Osteocyte (in vitro differentiated cells): ENCODE measurements at places on chromosomes 5 and 9. TPM values are rescaled to one million over a fixed set of nuclear protein-coding genes. Genes with fewer than 3 reads are reported as not detected.

DNA sequence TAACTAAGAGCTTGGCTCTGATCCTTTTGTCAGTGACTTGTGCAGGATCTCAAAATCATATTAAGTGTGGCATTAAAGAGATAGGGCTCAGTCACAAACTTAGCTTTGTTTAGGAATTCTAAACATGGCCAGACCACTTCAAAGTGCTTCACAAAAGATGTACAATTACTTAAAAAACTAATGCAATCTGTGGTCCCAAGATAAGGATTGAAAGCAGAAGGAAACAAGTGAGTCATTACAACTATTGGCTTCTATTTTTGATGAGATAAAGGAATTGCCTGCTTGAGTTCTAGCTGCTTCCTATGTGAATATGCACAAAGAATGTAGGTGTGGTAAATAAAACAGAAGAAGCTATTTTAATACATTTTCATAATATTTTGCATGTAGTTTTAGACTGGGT lies 44.9 kb upstream of the SLC12A2 start:
- H3K4me3 ChIP-seq = no peak overlapping the region
- peaks cover 10% of the 10 kb centered on the region for H3K36me3 ChIP-seq
- H3K27me3 ChIP-seq = no peaks in the 10 kb centered on the region
- no peak for DNase-seq

- no peak overlapping the region for H3K4me3 ChIP-seq
- no peaks in the 10 kb centered on the region for H3K36me3 ChIP-seq
- no peak for DNase-seq
- H3K27ac ChIP-seq = no peak overlapping the region
- peaks cover 2% of the 10 kb centered on the region for H3K27me3 ChIP-seq
Observed at GRCh38 chr9:104027295-104027694, 66.8 kb upstream of the SMC2 start.

DNA sequence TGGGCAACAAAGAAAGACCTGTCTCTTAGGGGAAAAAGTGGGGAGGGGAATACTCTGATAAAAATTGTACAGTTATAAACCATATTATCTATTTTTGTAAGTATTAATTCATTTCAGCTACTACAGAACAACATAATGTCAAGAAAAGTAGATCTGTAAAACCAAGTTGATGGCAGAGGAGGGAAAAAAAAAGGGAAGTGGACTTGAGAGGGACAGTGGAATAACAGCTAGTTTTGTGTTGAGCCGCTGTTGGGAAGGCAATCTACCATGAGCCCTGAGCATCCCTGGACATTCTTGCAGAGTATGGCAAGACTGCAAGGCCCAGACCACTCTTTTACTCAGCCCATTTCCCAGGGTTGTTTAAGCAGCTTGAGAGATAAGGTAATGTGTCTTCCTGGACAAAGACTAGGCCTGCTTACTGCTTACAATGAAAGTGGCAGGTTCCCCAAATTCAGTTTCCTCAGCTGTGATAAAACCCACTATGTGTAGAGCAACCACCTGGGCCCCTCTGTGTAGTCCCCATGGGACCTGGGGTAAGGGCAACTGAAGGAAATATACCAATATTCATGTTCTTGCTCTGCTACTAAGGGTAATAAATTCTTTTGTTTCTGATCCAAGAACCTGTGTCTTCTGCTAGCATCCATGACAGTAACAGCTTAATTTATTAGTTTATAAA lies 25.0 kb downstream of the CEP120 start:
- no peaks in the 10 kb centered on the region for H3K27me3 ChIP-seq
- peaks cover 38% of the 10 kb centered on the region for H3K36me3 ChIP-seq
- no peak overlapping the region for H3K27ac ChIP-seq
- H3K4me1 ChIP-seq = no peaks in the 10 kb centered on the region

- DNase-seq = peak; percentile 81
- H3K36me3 ChIP-seq = no peaks in the 10 kb centered on the region
- no peak within 1 kb of the TSS for H3K27ac ChIP-seq
- peaks cover 8% of the 10 kb centered on the region for H3K4me1 ChIP-seq
Observed at GRCh38 chr5:41510176-41510831, at the start of gene PLCXD3. TSS of gene PLCXD3 (minus strand) at chr5:41510601. CDS start at chr5:41510526, 75 bp downstream.

- H3K4me3 ChIP-seq = no peak overlapping the region
- peaks cover 59% of the 10 kb centered on the region for H3K27me3 ChIP-seq
- H3K4me1 ChIP-seq = no peaks in the 10 kb centered on the region
- no peak overlapping the region for H3K27ac ChIP-seq
- H3K36me3 ChIP-seq = no peaks in the 10 kb centered on the region
- no peak for DNase-seq
Observed at GRCh38 chr9:98833090-98833956, 25.9 kb downstream of the GALNT12 start.

GRCh38 chr5:4023091-4023752 lies 427.6 kb downstream of the IRX1 start:
- no peak for DNase-seq
- H3K27me3 ChIP-seq = no peaks in the 10 kb centered on the region
- H3K4me3 ChIP-seq = no peak overlapping the region
- H3K4me1 ChIP-seq = no peaks in the 10 kb centered on the region

- H3K27ac ChIP-seq = no peak overlapping the region
- no peaks in the 10 kb centered on the region for H3K36me3 ChIP-seq
- H3K4me1 ChIP-seq = no peaks in the 10 kb centered on the region
Observed at GRCh38 chr5:76145945-76146344, 62.8 kb downstream of the SV2C start.

GRCh38 chr5:32090755-32091128 lies 83.4 kb downstream of the GOLPH3 start:
- H3K36me3 ChIP-seq = peaks cover 3% of the 10 kb centered on the region
- no peak for DNase-seq
- no peak overlapping the region for H3K4me3 ChIP-seq

- no peaks in the 10 kb centered on the region for H3K4me1 ChIP-seq
- H3K36me3 ChIP-seq = no peaks in the 10 kb centered on the region
- no peak for DNase-seq
- peaks cover 74% of the 10 kb centered on the region for H3K27me3 ChIP-seq
- no peak overlapping the region for H3K27ac ChIP-seq
Observed at GRCh38 chr5:133412661-133413060, 199.7 kb downstream of the FSTL4 start.

GRCh38 chr5:33299621-33300208 lies 141.1 kb upstream of the TARS1 start:
- H3K4me3 ChIP-seq = peak overlapping the region; percentile 5
- no peaks in the 10 kb centered on the region for H3K27me3 ChIP-seq
- H3K4me1 ChIP-seq = peaks cover 23% of the 10 kb centered on the region
- peak overlapping the region; percentile 72 for H3K27ac ChIP-seq
- no peak for DNase-seq

- H3K27ac ChIP-seq = no peak overlapping the region
- H3K4me3 ChIP-seq = no peak overlapping the region
- no peaks in the 10 kb centered on the region for H3K27me3 ChIP-seq
- H3K4me1 ChIP-seq = peaks cover 30% of the 10 kb centered on the region
- peaks cover 2% of the 10 kb centered on the region for H3K36me3 ChIP-seq
Observed at GRCh38 chr9:27126670-27127069, 17.6 kb downstream of the TEK start.

- no peak for DNase-seq
- H3K4me1 ChIP-seq = peaks cover 30% of the 10 kb centered on the region
- H3K36me3 ChIP-seq = no peaks in the 10 kb centered on the region
- H3K4me3 ChIP-seq = no peak overlapping the region
- no peaks in the 10 kb centered on the region for H3K27me3 ChIP-seq
Observed at GRCh38 chr9:136341769-136342168, 14.4 kb downstream of the GPSM1 start.

DNA sequence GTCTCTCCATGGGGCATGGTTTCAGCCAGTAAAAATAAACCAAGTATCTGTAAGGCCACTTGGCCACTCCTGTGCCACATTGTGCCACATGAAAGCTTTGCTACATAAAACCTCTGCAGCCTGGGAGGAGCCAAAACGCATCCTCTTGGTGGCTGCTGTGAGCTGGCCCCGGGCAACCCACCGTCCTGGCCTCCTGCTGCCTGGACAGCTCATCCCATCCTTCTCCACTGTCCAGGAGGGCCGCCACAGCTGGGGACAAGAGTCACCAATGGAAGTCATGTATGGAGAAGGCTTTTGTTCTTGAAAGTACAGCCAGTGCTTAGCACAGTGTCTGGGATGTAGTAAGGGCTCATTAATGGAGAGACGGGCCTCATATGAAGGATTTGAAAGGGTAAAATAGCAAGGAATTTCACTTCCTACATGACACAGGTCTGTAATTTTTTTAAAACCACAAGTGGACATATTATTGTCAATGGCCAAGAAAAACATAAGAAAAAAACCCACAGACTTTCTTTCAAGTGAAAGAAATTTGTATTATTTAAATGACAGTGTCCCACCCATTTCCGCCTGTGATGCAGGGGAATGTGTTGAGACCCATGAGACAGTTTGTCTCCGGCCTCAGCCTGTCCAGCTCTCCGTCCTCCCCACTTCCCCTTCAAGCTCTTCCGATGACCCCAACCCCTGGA lies 6.6 kb downstream of the PTGES start:
- H3K4me3 ChIP-seq = no peak overlapping the region
- peak overlapping the region; percentile 60 for H3K27ac ChIP-seq
- H3K27me3 ChIP-seq = no peaks in the 10 kb centered on the region
- DNase-seq = no peak
- H3K36me3 ChIP-seq = no peaks in the 10 kb centered on the region
- H3K4me1 ChIP-seq = peaks cover 28% of the 10 kb centered on the region

DNA sequence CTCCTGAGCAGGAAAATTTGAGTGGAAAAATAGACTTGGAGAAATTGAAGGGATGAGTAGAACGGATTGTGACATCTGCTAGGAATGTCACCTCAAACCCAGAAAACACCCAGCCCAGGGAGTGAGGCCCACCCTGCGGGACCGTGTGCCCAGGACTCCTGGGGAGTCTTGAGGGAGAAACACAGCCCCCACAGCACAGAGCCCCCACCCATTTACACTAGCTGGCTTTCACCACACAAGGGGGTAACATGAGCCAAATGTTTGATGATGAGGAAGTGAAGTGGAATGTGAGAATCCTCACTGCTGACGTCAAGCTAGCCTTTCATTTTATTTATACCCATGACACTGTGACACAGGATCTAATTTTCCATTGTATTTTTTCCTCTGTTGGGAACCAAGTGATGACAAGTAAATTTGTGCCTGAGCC lies 42.8 kb upstream of the PDE8B start:
- no peaks in the 10 kb centered on the region for H3K27me3 ChIP-seq
- H3K4me3 ChIP-seq = peak overlapping the region; percentile 14
- H3K36me3 ChIP-seq = peaks cover 3% of the 10 kb centered on the region
- peak overlapping the region; percentile 89 for H3K27ac ChIP-seq
- H3K4me1 ChIP-seq = peaks cover 43% of the 10 kb centered on the region

DNA sequence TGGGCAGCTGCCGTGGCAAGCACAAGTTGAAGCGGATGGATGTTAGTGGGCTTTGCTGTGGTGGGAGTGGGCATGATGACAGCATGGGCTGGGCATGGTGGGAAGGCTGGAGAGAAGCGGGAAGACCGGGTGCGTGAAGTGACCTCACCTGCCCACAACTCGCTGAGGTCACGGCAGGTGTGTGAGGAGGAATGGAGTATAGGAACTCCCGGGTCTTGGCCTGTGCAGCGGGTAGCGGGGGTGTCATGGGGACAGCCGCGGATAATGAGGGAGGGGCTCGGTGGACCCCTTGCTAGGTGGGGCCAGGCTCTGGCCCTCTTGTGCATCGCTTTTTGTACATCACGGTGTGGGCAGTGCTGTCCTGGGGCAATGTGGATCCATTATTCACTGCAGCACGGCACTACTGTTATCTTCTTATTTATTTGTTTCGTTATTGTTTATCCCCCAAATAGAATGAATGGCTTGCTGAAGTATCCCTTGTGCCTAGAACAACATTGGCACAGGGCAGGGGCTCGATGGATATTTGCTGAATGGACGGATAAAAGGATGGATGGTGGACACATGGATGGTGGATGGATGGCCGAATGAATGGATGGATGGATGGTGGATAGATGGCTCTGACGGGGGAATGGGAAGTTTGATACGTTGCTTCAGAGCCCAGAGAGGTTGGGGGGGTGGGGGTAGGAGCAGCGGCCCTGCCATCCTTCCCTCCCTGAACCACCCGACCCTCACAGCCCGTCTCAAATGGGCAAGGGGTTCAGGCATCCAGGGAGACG lies 14.6 kb downstream of the PROP1 start:
- H3K4me1 ChIP-seq = no peaks in the 10 kb centered on the region
- no peak overlapping the region for H3K27ac ChIP-seq
- no peaks in the 10 kb centered on the region for H3K36me3 ChIP-seq
- no peak overlapping the region for H3K4me3 ChIP-seq
- DNase-seq = no peak

The UBTD2 gene
- 47.5 and 48.0 TPM in 2 replicates for total RNA-seq

The MOB3B gene
- total RNA-seq = 7.5 and 7.6 TPM in 2 replicates

The FAT2 gene
- 30.1 and 38.4 TPM in 2 replicates for total RNA-seq

The KCNMB1 gene
- total RNA-seq = 3.3 and 3.5 TPM in 2 replicates
